ENCODE measurements at places on chromosomes 12 and 14. TPM values are rescaled to one million over a fixed set of nuclear protein-coding genes. Genes with fewer than 3 reads are reported as not detected.

The RNF212B gene
- not detected for total RNA-seq

The SMCO2 gene
- 0.45 TPM for total RNA-seq

The GPR132 gene
- 31.8 TPM for total RNA-seq

The RERG gene
- total RNA-seq: not detected

The RDH16 gene
- 0.32 TPM for total RNA-seq

The OR6C68 gene
- total RNA-seq: not detected

The LGALS3 gene
- total RNA-seq: 49.2 TPM

Data from T-helper 2 cell treated with Interferon-gamma antibody and Interleukin-4, amounts not matched to agents 100 ng/mL and 5 ng/mL, for 36 hours (primary cell).